IMR-90 (cell line): ENCODE measurements at places on chromosomes 1 and 21. TPM values are rescaled to one million over a fixed set of nuclear protein-coding genes. Genes with fewer than 3 reads are reported as not detected.

- no peak for DNase-seq
Observed at GRCh38 chr1:199918196-199918769, 109.2 kb upstream of the NR5A2 start.

GRCh38 chr1:209756615-209757445 lies 977 bp downstream of the TRAF3IP3 start:
- no peak for DNase-seq

The PMF1 gene
- 73.4 and 74.9 TPM in 2 replicates for polyA plus RNA-seq

The TP73 gene
- 0.10 TPM in 1 of 2 replicates, not detected in the other for polyA plus RNA-seq

The FHAD1 gene
- polyA plus RNA-seq, result not detected in 2 replicates
